Activated gamma-delta T cell treated with Interleukin-2 at 50 U/mL for 16 hours (primary cell): ENCODE measurements at places on chromosomes 1 and 21.

DNA sequence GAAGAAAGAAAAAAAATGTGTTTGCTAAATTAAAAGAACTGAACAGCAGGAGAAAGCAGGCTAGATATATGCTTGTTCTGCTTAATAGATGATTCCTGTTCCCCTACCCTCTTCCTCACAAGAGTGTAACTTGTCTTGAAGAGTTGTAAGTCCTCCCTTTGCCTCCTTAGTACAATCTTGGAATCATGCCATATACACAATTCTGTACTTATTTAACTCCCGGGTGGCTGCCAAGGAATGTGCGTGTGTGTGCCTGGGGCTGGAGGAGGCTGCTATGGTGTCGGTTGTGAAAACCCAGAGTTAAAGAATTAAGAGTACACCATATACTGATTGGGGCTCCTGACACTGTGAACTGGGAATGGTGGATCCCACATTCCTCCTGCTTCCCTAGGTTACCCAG, 194.2 kb downstream of the SIPA1L2 start:
- DNase-seq, result no peak

DNA sequence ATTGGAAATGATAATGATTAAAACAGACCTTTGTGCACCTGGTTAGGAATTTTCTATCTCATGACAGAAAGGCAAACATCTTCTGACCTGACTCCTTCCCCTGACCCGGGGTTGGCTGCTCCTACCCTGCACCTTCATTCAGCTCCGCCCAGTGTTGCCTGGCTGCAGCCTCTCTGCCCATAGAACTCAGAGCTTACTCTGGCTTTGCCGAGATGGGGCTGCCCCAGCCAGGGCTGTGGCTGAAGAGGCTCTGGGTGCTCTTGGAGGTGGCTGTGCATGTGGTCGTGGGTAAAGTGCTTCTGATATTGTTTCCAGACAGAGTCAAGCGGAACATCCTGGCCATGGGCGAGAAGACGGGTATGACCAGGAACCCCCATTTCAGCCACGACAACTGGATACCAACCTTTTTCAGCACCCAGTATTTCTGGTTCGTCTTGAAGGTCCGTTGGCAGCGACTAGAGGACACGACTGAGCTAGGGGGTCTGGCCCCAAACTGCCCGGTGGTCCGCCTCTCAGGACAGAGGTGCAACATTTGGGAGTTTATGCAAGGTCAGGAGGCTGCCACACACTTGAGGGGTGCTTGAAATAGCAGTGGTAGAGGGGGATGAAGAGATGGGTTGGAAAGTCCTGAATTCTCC, at the start of gene DIO1:
DIO1 (plus strand) TSS at position 189 of the 638 bp plus-strand sequence; CDS start at position 213, 24 bp downstream.
- DNase-seq, result no peak

DNA sequence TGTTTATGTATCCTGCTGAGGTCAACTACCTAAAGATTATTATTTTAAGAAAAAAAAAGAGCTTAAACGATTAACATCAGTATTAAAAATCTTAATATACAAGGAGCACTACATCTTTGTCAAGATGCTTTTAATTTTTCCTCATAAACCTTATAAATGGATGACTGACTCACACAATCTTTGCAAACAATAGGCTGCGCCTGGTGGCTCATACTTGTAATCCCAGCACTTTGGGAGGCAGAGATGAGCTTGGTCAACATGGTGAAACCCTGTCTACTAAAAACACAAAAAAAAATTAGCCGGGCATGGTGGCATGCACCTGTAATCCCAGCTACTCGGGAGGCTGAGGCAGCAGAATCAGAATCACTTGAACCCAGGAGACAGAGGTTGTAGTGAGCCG, 1.7 kb downstream of the KHDC4 start:
- no peak for DNase-seq

DNA sequence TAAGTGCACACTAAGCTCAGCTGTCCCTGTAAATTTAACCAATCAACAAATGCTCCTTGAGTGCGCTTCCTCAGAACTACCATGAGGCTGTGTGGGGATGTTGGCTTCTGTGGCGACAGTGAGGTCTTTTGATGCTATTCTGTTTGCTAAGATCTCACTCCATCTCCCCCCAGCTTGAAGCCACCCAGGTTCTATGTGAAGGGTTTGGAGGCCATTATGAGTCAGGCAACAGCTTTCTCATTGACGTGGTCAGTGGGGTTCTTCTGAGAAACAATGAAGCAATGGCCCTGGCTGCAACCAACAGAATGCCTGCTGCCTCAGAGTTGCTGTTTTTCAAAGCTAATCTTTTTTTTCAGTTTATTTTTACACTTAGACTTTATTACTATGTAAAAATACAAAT, 205.5 kb downstream of the PTBP2 start:
- DNase-seq, result no peak

- no peak for DNase-seq
Observed at GRCh38 chr1:92933459-92933858, 27.8 kb downstream of the DIPK1A start.
